ENCODE measurements at places on chromosomes 2 and 18.
A peak's percentile ranks its signal among the peaks of the same experiment; 100 is the strongest.

DNA sequence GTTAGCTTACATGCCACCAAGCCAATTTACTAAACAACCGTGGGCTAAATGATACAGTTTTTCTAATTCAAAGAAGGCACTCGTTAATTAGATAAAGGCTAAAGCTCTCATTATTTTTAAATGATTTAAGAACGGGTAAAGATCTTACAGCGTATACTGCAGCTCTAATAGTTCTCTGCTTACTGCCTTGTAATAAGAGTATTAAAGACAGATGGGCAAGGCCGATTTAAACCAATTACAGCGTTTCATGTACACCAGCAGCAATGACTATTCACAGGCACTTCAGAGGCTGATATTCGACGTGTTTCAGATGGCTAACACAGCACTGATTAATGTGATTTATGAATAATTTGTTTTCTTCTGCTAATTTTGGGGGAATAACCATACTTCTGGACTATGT, 259.3 kb downstream of the ZNF407 start:
- DNase-seq: peak; percentile 60

GRCh38 chr2:127324635-127325034, 30.7 kb upstream of the ERCC3 start:
- DNase-seq: no peak

GRCh38 chr2:58517881-58518280, 276.8 kb upstream of the FANCL start:
- DNase-seq: no peak

- no peak for DNase-seq
These were observed 44.4 kb downstream of the MAP4K4 start for GRCh38 chr2:101741775-101742520.

GRCh38 chr2:219286436-219287115, 7.4 kb downstream of the DNAJB2 start:
- no peak for DNase-seq

DNA sequence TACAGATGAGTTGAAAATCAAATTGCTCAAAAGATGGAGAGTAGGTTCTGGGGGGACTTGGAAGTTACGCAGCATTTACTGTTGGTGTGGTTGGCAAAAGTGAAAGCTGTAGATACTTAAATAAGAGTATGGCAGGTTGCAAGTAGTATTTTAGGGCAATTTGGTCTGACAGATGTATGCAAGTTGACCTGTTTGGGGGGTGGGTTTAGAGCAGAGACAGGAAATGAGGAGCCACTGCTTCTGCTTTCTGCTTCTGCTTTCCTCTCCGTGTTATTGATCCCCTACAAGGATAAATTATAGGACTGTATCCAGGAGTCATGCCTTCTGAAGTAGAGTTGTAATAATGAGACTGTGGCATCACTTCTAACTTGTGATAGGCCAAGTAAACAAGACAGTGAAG, 71.2 kb downstream of the EPAS1 start:
- DNase-seq: no peak

DNA sequence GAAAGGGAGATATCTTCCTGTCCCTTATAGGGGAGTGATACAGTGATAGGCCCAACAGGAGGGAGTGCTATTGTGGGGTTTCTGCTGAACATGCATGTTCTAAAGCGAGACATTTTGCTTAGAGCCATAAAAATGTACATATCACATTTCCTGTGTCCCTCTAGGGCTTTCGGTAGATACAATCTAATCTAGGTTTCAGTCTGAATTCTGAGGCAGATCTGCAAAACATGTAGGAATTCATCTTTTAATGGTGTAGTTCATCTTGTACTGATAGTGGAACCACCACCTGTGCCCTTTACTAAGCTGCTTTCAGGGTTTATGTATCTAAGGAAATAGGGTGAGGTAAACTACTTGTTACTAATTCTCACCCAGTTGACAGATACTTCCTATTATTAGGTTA, 73.8 kb downstream of the SPTBN1 start:
- no peak for DNase-seq

- DNase-seq: peak; percentile 42
These were observed 45.4 kb upstream of the ASB18 start for GRCh38 chr2:236309669-236310029.
